ENCODE measurements at places on chromosomes 4 and X.

DNA sequence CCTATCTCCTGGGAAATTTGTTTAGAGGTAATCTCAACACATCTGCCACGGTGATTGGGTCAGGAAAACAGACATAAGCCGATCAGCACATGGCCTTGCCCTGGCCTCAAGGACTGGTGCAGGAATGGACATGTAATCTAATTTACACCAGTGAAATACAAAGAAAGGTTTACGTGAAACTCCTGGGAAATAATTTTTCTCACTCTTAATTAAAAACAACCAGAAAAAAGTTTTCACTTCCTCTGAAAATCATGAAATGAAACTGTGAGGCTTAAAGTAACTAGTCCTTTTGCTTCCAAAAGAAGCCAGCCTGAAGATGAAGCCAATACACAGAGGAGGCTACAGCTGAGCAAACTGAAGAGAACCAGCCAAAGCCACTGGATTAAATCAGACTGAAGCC lies 154.1 kb upstream of the FAM241A start:
- no peak overlapping the region for H3K4me3 ChIP-seq
- no peak overlapping the region for H3K27ac ChIP-seq
- H3K27me3 ChIP-seq: peaks cover 8% of the 10 kb centered on the region
- no peak for DNase-seq
- no peaks in the 10 kb centered on the region for H3K36me3 ChIP-seq
- no peaks in the 10 kb centered on the region for H3K4me1 ChIP-seq

- no peak for DNase-seq
- H3K27me3 ChIP-seq: peaks cover 10% of the 10 kb centered on the region
- peaks cover 10% of the 10 kb centered on the region for H3K4me1 ChIP-seq
- H3K36me3 ChIP-seq: no peaks in the 10 kb centered on the region
- H3K27ac ChIP-seq: no peak overlapping the region
Measured at GRCh38 chrX:154595559-154596249, 10.8 kb downstream of the CTAG1A start.

GRCh38 chr4:174714393-174715211 lies 114.4 kb downstream of the GLRA3 start:
- H3K27me3 ChIP-seq: peaks cover 3% of the 10 kb centered on the region
- H3K36me3 ChIP-seq: no peaks in the 10 kb centered on the region
- no peak overlapping the region for H3K27ac ChIP-seq
- H3K4me3 ChIP-seq: no peak overlapping the region
- no peaks in the 10 kb centered on the region for H3K4me1 ChIP-seq

- H3K4me3 ChIP-seq: no peak overlapping the region
- H3K4me1 ChIP-seq: no peaks in the 10 kb centered on the region
- no peaks in the 10 kb centered on the region for H3K36me3 ChIP-seq
- DNase-seq: no peak
Measured at GRCh38 chr4:18957716-18958115, 936.2 kb upstream of the LCORL start.

All from activated naive CD8-positive, alpha-beta T cell treated with anti-CD3 and anti-CD28 coated beads, Interleukin-2, amount 10 ng/mL, durations not matched to agents 7 days and 5 days (primary cell).